Upper lobe of left lung (tissue), 6 donors: ENCODE measurements at places on chromosomes 6 and 20.

DNA sequence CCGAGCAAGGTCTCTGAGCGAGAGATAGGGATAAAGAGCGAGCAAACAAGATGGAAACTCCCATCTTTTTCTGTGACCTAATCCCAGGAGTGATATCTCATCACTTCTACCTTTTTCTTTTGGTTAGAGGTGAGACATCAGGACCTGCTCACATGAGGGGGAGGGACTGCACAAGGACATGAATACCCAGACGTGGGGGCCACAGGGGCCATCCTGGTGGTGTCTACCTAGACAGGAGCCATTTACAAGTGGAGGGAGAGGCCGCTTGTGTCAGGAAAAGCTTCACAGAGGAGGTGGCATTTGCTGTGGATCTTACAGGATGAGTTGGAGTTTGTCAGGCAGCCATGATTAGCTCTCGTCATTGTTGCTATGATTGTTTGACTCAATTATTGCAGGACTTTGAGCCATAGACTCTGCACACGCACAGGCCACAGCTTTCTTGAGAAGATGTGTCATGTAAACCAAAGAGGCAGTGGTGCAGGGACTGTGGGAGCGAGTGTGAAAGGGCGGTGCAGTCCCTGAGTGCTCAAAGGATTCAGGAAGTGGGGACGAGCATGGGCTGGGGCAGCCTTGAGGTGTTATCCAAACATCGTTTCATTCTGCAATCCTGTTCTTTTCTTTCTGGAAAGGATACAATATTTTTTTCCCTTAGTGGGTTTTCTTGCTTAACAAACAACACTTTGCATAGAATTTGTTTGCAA lies 7.7 kb downstream of the NPEPL1 start:
- peak; percentile 14 for DNase-seq

- DNase-seq = no peak
Observed at GRCh38 chr6:125746019-125746414, 3.4 kb upstream of the HEY2 start.

DNA sequence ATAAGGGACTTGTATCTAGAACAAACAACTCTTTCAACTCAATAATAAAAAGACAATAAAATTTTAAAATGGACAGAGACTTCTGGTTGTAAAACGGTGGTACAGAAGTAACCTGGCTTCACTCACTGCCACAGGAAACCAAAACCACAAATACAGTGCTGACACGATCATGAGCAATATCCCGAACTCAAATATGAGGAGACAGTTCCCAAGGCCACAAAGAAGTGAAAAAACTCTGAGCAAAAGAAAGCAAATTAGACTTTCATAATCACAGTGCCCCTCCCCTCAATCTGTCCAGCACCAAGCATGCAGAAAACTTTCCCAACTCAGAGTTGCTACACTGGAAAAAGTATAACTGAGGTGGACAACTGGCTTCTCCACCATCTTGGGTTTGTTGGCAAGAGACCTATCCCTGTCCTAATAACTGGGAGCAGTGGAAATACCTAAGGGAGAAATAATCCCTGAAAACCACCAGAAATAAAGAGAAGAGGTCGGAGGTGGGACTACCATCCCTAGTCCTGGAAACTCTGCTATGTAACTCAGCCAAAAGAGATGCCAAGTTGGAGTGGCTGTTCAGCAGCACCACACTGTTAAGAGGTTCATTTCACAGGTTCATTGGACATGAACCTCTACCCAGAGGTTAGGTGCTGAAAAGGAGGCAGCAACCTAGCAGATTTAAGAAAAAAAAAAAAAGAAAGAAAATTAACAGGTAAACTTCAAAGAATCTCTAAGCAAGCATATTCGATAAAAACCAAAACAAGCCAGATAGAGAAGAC lies 55.5 kb downstream of the REV3L start:
- DNase-seq = no peak

GRCh38 chr20:36243726-36244125 lies 7.4 kb downstream of the AAR2 start:
- DNase-seq = no peak

- DNase-seq = no peak
Observed at GRCh38 chr6:47836046-47836445, 54.2 kb downstream of the OPN5 start.

GRCh38 chr20:56628873-56629463 lies at the start of gene TFAP2C:
TFAP2C (plus strand) TSS chr20:56629306; CDS start chr20:56629545, 239 bp downstream.
- DNase-seq = peak; percentile 97

DNA sequence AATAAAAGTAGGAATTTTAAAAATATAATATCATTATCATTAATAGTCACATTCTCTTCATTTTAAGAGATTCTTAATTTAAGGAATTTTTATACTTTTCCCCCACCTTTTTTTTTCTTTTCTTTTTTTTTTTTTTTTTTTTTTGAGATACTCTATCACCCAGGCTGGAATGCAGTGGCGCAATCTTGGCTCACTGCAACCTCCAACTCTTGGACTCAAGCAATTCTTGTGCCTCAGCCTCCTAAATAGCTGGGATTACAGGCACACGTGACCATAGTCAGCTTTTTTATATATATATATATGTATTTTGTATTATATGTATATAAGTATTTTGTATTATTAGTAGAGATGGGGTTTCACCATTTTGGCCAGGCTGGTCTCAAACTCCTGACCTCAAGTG lies 457.7 kb downstream of the CDKAL1 start:
- DNase-seq = no peak

DNA sequence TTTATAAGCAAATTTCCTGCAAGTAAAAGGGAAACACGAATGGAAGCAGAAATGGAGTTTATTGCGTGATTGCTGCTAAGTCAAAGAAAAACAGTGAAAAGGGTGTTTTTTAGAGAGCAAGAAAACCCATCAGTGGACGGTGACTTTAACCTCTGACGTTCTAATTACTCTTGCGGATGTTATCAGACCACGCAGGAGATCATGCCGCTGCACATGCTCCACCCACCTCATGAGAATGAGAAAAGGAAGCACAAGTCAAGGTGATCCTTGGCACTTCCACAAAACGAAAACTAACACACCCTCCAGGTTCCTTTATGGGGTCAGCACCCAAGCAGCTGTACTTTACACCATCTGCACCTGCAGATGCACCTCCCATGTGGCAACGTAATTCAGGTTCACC lies 45.0 kb downstream of the LYRM4 start:
- DNase-seq = no peak

DNA sequence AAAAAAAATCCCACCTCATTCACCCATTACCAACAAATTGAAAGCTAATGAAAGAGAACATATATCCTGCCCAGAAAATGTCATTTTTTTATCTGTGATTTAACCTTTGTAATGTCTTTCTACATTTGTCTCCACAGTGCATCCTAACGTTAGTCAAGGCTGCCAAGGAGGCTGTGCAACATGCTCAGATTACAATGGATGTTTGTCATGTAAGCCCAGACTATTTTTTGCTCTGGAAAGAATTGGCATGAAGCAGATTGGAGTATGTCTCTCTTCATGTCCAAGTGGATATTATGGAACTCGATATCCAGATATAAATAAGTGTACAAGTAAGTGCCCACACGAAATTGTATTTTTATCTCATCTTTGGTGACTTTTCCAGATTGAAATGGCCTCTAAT lies 30.0 kb downstream of the RSPO3 start:
- DNase-seq = no peak

GRCh38 chr6:111727802-111728201 lies 122.1 kb upstream of the TRAF3IP2 start:
- DNase-seq = no peak

DNA sequence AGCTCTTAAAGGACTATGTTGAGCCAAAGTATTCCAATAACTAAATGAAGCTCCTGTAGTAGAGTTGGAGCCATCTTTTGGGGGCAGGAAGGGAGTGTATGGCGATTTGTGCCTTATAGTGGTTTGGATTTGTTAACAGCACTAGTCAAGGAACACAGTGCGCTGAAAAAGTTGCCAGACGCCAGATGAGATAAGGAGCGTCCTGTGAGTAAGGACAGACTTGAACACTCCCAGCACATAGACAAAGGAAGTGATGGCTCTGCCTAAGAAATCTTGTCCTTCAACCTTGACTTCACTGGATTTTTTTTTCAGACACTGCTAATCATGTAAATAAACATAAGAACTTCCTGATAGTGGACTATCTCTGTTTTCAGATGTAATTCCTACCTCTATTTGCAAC lies 136.9 kb downstream of the TRMT11 start:
- no peak for DNase-seq

- DNase-seq = no peak
Observed at GRCh38 chr6:142071981-142072380, 60.7 kb upstream of the GJE1 start.

DNA sequence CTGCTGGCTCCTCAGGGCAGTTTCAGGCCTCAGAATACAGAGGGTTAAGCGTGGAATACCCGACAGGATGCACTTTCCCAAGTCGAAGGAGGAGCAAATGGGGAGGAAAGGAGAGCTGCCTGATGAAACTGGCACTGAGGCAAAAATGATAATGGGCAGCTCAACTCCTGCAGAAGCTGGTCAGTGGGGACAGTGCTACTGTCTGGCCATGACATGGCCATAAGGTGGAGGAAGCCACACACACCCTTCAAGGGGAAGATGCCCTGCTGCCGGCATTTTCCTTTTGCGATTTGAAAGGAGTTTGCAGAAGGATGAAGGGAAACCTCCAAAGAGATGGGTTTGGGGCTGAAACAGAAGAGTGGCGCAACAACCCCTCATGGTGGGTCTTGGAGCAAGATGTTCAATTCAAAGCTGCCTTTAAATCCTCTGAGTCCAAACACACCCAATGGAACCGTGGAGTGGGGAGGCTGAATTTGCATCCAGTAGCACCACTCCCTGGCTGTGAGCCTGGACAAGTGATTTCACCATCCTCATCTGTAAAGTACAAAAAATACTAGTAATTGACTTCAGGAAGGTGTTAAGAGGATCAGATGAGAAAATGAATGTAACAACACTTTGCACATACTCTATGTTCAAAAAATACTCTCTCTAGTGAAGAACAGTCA lies 3.2 kb downstream of the ADIG start:
- no peak for DNase-seq

DNA sequence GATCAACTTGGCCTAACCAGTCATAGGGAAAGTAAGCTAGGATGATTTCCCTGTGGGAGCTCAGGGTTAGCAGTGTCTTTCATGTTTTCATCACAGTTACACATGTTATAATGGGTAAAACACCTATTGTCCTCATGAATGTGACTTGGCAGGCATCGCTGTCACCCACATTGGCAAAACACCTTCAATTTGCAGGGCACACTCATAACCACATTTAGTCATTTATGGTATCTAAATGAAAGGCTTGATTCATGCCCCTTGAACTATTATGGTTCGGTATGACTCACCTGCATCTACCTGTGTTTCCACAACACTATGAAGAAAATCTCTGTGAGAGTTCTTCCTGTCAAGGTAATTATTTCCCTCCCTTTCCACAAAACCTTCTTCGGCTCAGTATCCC lies 49.2 kb downstream of the FRK start:
- no peak for DNase-seq

DNA sequence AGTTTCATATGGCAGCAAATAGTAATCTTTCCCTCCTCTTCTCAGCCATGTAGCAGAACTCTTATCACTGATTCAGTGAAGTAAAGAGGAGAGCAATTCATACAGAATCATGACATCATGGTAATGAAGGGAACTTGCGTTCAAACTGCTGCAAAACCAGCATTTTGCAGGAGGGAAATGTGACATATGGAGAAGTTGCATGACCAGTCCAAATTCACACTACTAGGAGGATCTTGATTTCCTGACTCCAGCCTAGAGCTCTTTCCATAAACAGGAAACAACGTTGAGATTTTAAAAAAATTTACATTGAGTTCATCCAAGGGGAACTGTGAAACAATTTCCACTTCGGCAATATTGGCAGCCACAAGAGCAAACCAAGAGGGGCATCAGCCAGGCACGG lies 63.8 kb downstream of the MBOAT1 start:
- no peak for DNase-seq

- no peak for DNase-seq
Observed at GRCh38 chr6:128666405-128666804, 146.0 kb upstream of the PTPRK start.

DNA sequence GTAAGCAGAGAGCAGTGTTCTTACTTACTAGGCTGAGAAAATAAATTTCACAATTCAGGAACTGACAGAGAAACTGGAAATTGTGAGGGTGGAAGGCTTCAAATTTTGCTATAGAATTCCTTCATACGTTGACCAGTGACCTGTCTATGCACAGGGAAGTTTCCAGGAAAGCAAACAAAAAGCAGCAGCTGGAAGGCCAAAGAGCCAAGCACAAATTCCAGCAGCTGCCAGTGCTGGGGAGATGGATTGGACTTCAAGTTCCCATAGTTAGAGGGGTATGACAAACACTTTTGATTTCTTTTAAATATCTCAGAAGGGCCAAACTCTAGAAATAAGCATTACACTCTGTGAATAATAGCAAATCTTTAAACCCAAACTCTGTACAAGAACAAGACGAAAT lies 299.1 kb upstream of the KCNQ5 start:
- DNase-seq = no peak

DNA sequence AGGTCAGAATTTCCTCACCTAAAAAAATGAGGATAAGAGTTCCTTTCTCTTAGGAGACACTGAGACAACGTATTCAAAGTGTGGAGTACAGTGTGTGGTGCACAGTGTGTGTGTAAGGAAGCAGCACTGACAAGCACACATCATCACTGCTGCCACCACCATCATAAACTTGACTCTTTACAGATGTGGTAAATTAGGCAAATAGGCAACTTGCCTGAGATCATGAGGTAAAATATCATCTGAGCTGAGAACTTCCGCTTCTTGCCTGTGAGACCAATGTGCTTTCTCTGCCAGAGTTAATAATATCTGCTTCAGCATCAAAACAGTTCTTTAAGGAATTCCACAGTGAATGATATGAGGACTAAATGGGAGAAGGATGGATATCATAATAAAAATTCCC lies 52.7 kb downstream of the LYRM4 start:
- no peak for DNase-seq

DNA sequence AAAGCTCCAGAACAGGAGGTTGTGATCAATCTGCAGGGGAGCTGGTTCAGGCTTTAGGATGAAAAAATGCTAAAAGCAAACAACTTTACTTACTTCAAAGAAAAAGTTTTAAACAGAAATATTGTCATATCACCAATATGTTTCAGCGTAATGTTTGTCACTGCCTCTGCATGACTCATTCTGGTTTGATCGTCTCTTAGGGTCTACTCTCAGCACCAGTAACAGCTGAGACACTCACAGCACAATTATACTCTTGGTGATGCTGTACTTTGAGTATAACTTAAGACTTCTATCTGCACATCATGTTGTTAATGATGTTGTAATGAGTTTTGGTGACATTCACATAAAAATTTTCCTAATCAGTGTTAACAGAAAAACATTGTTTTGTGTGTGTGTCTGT lies 665.4 kb downstream of the EPM2A start:
- no peak for DNase-seq

GRCh38 chr6:12776291-12776690 lies 59.7 kb downstream of the PHACTR1 start:
- DNase-seq = no peak

GRCh38 chr6:130183271-130184222 lies 39.2 kb downstream of the SAMD3 start:
- peak; percentile 23 for DNase-seq

GRCh38 chr20:4281258-4282055 lies 266.1 kb upstream of the RNF24 start:
- no peak for DNase-seq
